ENCODE measurements at places on chromosomes 16 and 17.

- DNase-seq = no peak
These were observed 8.7 kb downstream of the ENDOV start for GRCh38 chr17:80423536-80424225.

DNA sequence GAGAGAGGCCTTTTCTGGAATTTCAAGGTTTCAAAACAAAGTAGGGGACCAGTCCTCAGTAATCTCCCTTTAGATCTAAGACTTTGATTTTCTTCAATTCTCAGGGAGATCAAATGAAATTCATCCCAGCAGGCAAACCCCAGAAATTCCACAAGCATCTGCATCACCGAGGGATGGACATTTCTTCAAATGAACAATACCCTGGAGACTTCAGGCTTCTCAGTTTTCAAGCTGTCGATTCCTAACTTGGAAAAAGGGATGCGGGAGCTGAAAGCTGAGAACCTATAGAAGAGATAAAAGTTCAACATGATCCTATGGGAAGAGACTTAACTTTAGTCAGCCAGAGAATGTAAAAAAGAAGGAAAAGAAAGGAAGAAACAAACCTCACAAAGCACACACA is 296.9 kb upstream of the CDH5 start:
- no peak for DNase-seq

DNA sequence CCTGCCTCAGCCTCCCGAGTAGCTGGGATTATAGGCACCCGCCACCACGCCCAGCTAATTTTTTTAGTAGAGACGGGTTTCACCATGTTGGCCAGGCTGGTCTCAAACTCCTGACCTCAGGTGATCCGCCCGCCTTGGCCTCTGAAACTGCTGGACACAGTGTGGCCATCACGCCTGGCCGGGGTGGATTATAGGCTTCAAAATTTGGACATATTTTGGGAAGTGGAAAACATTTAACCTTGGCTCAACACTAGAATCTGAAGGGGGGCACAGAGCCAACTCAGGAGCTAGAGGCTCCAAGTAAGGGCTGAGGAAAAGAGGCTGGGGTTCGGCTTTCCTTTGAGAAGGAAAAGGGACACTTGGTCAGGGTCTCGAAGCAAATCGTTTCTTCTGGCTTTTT is 2.2 kb upstream of the CDK5R1 start:
- DNase-seq = no peak

DNA sequence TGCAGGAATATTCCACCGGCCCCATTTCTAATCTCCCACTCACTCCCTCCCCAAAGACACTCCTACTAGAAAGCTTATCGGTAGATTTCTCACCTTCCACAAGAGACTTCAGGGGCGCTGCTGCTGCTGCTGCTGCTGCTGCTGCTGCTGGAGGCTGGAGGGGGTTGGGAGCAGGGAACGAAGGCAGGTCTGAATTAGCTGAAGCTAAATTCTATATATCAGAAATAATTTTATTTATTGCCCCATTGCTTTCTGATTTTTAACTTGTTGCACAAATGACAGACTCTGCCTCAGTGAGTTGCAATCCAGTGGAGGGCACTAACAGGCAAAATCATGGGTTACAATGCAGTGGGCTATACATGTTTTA is 25.8 kb upstream of the HLF start:
- peak; percentile 17 for DNase-seq

DNA sequence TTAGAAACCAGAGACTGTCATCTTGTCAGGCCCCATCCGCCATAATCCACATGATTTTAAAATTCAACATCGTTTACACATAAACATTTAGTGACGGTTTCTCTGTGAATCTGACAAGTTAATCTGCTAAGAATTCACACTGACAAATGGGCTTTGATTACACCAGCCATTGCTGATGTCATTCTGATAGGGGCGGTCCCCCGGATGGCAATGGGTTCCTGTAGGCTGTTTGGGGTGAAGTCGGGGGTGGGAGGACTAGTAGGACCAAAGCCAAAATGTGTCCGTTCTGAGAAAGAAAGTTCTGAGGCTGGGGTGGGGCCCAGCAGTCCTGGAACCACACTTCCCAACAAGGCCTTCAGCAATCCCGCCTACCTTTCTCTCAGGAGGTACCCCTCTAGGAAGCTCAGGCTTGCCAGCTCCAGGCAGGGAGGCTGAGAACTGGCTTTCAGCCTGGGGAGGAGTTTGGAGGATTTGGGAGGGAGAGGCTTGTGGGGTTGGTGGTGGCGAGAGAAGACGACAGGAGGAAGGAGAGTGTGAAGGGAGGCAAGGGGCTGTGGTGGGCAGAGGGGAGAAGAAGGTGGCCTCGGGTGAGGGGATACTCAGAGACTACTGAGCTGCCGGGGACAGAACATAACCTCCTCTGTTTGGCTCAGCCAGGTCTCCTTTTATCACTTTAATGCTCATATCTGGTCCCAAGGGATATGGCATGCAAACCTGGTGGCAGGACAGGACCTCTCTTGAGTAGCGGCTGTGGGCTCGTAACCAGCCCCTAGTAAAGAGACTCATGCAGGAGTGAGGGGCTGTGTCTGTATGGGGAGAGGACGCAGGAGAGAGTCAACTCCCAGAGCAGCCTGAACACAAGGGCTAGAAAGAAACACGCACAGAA is 8.6 kb downstream of the HIC1 start:
- no peak for DNase-seq

- DNase-seq = no peak
These were observed 43.1 kb downstream of the MAP2K6 start for GRCh38 chr17:69457603-69458002.

DNA sequence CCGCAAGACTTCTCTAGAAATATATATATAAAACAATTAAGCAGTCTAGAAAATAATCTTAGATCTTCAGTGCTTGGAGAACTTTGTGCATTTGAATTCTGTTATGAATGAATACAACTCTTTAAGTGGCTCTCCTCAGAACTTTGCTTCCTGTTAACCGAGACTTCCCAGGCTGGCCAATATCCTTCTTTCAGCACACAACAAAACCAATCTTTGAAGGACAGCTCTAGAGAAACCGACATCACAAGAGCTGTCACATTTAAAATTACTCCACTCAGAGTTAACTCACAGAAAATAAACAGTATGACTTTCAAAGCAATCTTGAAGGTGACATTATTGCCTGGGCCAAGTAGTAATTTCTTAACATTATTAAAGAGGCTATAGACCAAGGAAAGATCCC is 49.7 kb upstream of the ITGA2B start:
- DNase-seq = no peak

DNA sequence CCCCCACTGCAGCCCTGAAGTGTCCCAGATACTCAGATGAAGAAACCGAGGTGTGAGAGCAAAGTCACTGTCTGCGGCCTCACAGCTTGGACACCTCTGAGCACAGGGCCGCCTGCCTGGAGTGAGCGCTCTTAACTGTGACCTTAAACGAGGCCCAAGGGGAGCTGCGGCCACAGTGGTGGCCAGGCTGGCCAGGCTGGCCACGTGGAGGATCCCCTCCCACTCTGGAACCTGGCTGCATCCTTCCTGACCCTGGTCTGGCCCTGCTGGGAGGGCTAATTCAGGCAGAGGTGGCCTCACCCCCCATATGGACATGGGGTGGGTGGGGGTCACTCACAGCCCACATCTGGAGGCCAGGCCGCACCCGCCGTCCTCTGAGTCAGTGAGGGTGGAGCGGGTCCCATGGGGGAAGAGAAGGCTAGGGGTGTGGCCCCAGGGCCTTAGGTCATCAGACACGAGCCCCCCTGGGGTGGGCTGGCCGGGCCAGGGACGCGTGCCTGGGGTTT is 6.6 kb downstream of the VASN start:
- no peak for DNase-seq
